Spleen (tissue), 13 donors: ENCODE measurements at places on chromosomes 3 and 15. TPM values are rescaled to one million over a fixed set of nuclear protein-coding genes. Genes with fewer than 3 reads are reported as not detected.

The CSPG4 gene
- total RNA-seq, result 4.5 TPM

- no peaks in the 10 kb centered on the region for H3K27me3 ChIP-seq
- no peak overlapping the region for H3K27ac ChIP-seq
- peaks cover 9% of the 10 kb centered on the region for H3K4me1 ChIP-seq
These were observed 15.1 kb downstream of the MTHFS start for GRCh38 chr15:79881668-79882067.

DNA sequence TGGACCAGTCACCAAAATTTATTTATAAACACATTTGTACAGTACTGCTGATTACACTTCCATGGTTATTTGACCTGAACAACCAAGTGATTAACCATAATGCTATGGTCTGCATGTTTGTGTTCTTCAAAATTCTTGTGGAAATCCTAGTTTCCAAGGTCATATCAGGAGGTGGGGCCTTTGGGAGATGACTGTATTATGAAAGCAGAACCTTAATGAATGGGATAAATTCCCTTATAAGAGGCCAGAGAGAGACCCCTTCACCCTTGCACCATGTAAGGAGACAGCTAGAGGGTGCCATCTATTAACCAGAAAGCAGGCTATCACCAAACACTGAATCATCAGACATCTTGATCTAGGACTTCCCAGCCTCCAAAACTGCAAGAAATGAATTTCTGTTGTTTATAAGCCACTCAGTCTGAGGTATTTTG lies 1.9 kb downstream of the SCAPER start:
- H3K4me3 ChIP-seq, result peak overlapping the region; percentile 86
- H3K36me3 ChIP-seq, result no peaks in the 10 kb centered on the region
- no peak for DNase-seq
- no peaks in the 10 kb centered on the region for H3K27me3 ChIP-seq
- peaks cover 44% of the 10 kb centered on the region for H3K4me1 ChIP-seq

DNA sequence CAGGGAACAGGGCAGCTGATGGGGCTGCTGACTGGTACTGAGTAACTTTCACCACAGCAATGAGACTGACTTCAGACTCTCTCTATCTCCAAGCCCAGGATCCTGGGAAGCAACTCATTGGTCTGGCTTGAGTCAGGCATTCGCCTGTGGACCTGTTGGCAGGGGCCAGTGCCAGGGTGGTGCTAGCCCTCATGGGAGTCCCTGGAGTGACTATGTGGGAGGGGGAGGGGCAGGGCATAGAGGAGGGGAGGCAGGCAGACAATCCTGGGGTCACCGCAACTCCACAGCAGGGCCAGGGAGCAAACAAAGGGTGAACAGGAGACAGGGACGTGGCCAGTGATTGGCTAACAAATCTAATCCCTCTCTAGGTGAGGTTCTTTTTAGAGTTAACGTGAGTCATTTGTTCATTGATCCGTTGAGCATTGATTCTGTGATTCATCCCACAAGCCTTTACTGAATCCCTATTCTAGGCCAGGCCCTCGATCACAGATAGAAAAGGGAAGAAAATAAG lies 71.8 kb downstream of the CEMIP start:
- no peak overlapping the region for H3K27ac ChIP-seq
- H3K36me3 ChIP-seq, result no peaks in the 10 kb centered on the region
- H3K27me3 ChIP-seq, result no peaks in the 10 kb centered on the region
- no peaks in the 10 kb centered on the region for H3K4me1 ChIP-seq
- no peak overlapping the region for H3K4me3 ChIP-seq

- H3K36me3 ChIP-seq, result no peaks in the 10 kb centered on the region
- no peak overlapping the region for H3K4me3 ChIP-seq
- peaks cover 5% of the 10 kb centered on the region for H3K4me1 ChIP-seq
- H3K27me3 ChIP-seq, result no peaks in the 10 kb centered on the region
These were observed 44.1 kb upstream of the CBLB start for GRCh38 chr3:105912891-105913290.

The ALCAM gene
- 15.1 TPM for total RNA-seq

DNA sequence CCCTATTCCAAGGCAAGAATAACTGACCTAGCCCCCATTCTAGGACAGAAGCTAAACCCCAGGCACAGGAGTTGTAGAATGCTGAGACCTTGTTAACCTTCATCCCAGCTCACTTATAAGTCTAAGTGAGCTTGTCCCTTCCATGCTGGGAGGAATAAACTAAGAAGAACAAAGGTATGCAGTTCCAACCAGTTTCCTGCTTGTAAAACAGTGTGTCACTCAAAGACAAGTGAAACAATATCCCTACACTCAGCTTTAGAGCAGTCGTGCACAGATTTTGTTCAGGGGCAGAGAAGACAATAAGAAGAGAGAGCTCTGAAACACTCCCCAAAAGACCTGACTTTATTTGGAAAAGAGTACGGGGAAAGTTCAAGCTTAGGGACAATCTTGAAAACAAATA lies 292.1 kb downstream of the CGGBP1 start:
- H3K27ac ChIP-seq, result no peak overlapping the region
- no peaks in the 10 kb centered on the region for H3K36me3 ChIP-seq
- H3K4me3 ChIP-seq, result no peak overlapping the region
- H3K27me3 ChIP-seq, result no peaks in the 10 kb centered on the region
- H3K4me1 ChIP-seq, result no peaks in the 10 kb centered on the region

The CMTM8 gene
- total RNA-seq, result 1.2 TPM

DNA sequence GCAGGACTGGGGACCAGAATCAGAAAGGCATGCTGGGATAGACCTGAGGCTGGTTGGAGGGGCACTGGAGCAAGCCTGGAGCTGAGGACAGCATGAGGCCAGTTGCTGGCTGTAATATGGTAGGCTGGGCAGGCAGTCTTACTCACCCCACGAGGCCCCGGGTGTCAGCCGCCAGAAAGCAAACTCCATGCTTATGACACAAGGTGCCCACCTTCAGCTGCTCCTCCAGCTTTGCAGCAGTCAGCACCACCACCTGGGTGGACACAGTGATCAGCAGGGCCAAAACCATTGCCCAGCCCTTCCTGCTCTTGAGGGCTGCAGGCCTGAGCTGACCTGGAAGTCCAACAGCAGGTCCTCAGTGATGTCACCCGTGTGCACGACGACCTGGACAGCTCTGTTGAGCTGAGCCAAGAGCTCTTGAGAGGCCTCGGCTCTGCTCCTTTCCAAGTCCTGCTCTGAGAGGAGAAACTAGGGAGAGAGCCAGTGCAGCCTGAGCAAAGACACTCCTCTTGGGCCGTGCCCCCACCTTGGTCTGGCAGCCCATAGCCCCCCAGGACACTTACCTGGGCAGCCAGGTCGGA lies 747 bp downstream of the UBA7 start:
- H3K36me3 ChIP-seq, result peaks cover 38% of the 10 kb centered on the region
- peak overlapping the region; percentile 81 for H3K27ac ChIP-seq
- H3K27me3 ChIP-seq, result no peaks in the 10 kb centered on the region
- H3K4me3 ChIP-seq, result peak overlapping the region; percentile 32
